ENCODE measurements at places on chromosomes 4 and X.

- no peak for DNase-seq
These were observed 45.4 kb downstream of the ANTXR2 start for GRCh38 chr4:80027611-80028010.

DNA sequence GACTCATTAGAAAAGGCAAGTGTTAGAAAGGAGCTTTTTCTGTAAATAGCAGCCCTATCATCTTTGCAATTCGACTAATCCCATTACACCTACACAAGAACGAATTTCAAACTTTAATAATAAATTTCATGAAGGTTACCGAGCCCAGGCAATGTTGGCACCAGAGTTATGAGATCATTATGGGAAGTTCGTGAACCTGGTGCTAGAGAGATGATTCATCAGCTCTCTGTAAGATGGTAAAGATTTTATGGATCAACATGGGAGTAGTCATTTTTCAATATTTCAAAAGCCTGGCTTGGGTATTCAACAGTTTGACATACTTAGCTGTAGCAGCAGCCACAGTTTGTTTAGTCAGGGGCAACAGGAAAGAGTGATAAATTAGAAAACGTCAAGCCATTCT, 35.8 kb downstream of the AMELX start:
- no peak for DNase-seq

DNA sequence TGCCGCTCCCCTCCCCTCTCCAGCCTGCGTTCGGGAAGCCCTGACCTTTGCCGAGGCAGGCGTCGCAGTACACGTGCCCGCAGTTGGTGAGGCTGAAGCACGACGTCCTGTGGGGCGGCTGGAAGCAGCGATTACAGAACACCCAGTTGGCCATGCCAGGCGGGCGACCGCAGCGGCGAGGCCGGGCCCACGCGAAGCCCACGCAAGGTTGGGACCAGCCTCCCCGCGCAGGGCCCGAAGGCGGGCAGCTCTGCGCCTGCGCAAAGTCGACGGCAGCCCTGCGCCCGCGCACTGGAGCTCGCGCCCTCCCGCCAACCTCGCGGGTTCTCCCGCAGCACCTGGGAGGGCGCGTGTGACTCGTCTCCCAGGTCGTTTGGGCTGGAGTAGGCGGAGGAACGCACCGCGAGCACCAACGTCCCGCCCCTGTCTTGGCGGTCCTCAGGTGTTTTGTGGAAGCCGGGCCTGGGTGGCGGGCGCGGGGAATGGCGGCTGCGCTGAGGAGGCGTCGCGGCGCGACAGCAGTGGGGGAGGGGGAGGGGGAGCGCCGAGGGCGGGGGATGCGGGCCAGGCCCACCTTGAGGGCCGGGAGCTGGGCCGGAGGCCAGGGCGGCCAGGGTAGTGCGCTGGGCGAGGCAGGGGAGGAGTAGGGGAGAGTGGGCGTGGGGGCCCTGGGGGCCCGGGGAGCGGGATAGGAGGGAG, at the start of gene RNF212:
RNF212 (minus strand) TSS at position 254 of the 699 bp plus-strand sequence; CDS start at position 154, 100 bp downstream.
- DNase-seq: peak; percentile 1

DNA sequence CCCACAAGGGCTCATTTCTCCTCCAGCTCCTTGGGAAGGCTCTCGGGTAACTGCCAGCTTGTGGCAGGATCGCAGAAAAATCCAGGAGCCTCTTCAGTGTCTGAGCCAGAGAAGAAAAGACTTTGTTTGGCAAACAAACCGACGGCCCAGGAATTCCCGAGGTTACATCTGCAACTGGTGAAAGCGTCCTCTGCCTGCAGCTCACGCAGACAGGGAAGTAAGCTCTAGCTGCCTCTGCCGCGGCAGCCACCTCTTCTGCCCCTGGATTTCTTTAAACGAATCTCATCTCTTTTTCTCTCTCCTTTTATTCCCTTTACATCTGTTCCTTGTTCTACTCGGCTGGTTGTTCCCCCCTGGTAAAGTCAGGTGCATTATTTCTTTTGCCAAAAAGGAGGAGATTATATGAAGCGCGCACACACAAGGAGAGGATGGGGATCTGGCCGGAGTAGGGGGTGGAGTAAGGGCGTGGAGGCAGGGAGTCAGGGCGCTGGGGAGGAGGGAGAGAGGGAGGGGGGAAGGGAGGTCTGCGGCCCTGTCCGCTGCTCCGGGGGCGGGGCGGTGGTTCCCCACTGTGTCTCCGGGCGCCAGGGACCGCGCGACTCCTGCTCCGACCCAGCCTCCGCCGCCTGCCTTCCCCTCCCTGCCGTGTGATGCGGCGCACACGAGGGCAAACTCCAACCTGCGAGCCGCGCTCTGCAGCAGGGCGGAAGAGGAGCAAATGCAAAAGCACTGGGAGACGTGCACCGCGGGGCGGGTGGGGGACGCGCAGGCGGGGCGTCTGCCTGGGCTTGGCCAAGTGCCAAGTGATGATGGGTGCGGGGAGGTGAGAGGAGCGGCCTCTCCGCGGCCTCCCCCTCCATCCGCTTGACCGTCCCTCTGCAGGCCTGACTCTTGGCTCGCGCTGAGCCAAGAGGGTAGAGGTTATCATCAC, at the start of gene DCHS2:
DCHS2 (minus strand) TSS at position 459 of the 931 bp plus-strand sequence; CDS start at position 15, 444 bp downstream.
- DNase-seq: peak; percentile 22

GRCh38 chrX:84340968-84341367, 153.0 kb upstream of the RPS6KA6 start:
- DNase-seq: no peak

- DNase-seq: no peak
These were observed 8.5 kb downstream of the NUDT11 start for GRCh38 chrX:51487960-51488267.

GRCh38 chr4:110754716-110755115, 131.8 kb upstream of the PITX2 start:
- DNase-seq: no peak

DNA sequence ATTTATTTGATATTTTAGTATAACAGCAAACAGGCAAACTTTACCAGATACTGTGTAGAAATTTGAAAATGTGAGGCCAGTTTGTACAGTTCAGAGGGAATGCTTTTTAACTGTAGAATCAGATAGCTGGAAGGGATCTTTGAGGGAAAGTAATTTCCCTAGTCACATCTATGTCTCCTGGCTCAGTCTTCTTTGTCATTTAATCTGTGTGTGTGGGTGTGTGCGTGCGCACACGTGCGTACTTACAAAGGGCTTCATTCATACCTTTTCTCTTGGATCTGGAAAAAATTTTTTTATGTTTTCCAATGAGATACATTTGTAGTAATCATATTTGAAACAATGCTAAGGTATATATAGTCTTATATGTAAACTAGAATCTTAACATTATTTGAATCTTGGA, 44.6 kb downstream of the IL13RA1 start:
- DNase-seq: no peak
